ENCODE measurements at places on chromosomes 12 and 14. TPM values are rescaled to one million over a fixed set of nuclear protein-coding genes. Genes with fewer than 3 reads are reported as not detected.

DNA sequence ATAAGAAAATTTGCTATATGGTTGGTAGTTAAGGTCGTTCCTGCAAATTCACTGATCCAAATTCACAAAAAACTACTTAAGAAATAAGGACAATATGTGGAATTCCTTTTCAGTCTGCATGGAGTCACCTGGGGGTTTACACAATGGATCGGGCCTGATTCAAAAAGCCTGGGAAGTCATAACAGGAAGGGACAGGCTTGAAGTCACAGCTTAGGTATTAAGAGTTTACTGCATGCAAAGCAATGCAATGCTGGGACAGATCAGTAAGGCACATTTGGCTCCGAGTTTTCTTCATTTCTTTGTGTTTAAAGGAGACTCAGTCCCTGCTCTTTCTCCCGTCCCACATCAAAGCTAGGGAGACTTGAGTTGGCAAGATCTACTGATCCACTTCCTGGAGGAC lies 153.3 kb downstream of the NTF3 start:
- no peak for DNase-seq
- no peak overlapping the region for H3K4me3 ChIP-seq
- no peak overlapping the region for H3K27ac ChIP-seq
- no peaks in the 10 kb centered on the region for H3K36me3 ChIP-seq

DNA sequence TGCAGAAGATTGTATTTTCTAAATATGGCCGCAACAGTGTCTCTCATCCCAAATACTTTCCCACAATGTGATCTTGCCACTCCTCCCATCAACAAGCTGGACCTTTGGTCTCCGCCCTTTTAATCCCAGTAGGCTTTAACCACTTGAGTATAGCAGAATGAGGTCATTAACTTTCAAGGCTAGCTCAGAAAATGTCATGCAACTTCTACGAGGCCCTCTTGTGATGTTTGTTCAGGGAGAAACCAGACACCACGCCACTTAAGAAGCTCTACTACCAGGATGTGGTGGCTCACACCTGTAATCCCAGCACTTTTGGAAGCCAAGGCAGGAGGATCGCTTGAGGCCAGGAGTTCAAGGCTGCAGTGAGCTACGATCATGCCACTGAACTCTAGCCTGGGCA lies 20.1 kb upstream of the OR6J1 start:
- H3K36me3 ChIP-seq, result no peaks in the 10 kb centered on the region
- peaks cover 5% of the 10 kb centered on the region for H3K4me1 ChIP-seq
- H3K4me3 ChIP-seq, result no peak overlapping the region

GRCh38 chr12:88516811-88517210 lies 63.5 kb downstream of the KITLG start:
- H3K4me3 ChIP-seq, result no peak overlapping the region
- H3K36me3 ChIP-seq, result no peaks in the 10 kb centered on the region
- DNase-seq, result no peak
- no peaks in the 10 kb centered on the region for H3K27me3 ChIP-seq
- H3K4me1 ChIP-seq, result no peaks in the 10 kb centered on the region
- H3K27ac ChIP-seq, result no peak overlapping the region

DNA sequence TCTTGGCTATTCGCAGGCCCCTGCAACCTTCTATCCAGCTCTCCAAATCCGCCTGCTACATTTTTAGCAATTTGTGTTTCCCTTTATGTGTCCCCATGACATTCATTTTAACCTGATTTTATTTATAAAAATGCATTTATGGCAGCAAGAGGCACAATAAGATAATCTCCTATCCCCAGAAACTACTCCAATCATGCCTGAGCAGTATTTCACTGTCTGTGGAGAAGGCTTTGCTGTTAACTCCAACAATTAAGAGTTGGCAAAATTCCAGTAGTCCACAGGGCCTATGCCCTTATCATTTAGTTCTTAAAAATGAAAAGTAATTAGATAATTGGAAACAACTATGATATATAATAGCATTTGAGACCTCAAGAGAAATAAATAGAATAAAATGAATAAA lies 462.4 kb downstream of the TRHDE start:
- no peak overlapping the region for H3K27ac ChIP-seq
- no peaks in the 10 kb centered on the region for H3K27me3 ChIP-seq
- no peaks in the 10 kb centered on the region for H3K36me3 ChIP-seq
- no peak overlapping the region for H3K4me3 ChIP-seq
- DNase-seq, result no peak

The GOLGA5 gene
- 22.1 TPM for total RNA-seq

- H3K4me3 ChIP-seq, result no peak overlapping the region
- no peaks in the 10 kb centered on the region for H3K36me3 ChIP-seq
- H3K4me1 ChIP-seq, result no peaks in the 10 kb centered on the region
- H3K27ac ChIP-seq, result no peak overlapping the region
- peaks cover 10% of the 10 kb centered on the region for H3K27me3 ChIP-seq
- no peak for DNase-seq
Observed at GRCh38 chr14:91585856-91586255, 75.7 kb upstream of the PPP4R3A start.

The EIF4B gene
- 448 TPM for total RNA-seq

- no peak for DNase-seq
- H3K36me3 ChIP-seq, result no peaks in the 10 kb centered on the region
- no peak overlapping the region for H3K4me3 ChIP-seq
- no peak overlapping the region for H3K27ac ChIP-seq
- H3K27me3 ChIP-seq, result no peaks in the 10 kb centered on the region
Observed at GRCh38 chr14:53358166-53358565, 205.0 kb upstream of the DDHD1 start.

The OR6C3 gene
- total RNA-seq, result not detected

The ADGRD1 gene
- total RNA-seq, result not detected

DNA sequence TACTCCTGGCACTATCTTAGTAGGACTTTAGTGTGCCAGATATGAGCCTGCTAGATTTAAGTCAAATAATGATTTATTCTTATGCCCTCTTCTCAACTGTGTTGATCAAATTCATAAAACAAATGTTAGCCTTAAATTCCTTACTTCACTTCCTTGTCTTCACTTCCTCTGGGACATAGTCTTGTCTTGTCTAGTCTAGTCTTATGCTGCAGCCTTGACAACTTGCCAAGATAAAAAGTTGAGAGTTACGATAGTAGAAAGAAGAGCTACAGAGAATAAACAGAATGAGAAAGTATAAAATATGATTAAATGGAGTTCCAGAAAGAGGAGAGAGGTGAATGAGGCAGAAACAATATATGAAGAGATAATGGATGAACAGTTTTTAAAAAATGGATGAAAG lies 378.1 kb downstream of the DAD1 start:
- peaks cover 4% of the 10 kb centered on the region for H3K27me3 ChIP-seq
- DNase-seq, result no peak
- H3K36me3 ChIP-seq, result no peaks in the 10 kb centered on the region
- no peak overlapping the region for H3K27ac ChIP-seq
- no peaks in the 10 kb centered on the region for H3K4me1 ChIP-seq

- no peaks in the 10 kb centered on the region for H3K27me3 ChIP-seq
- H3K4me3 ChIP-seq, result peak overlapping the region; percentile 49
- H3K27ac ChIP-seq, result no peak overlapping the region
- no peaks in the 10 kb centered on the region for H3K36me3 ChIP-seq
- peaks cover 1% of the 10 kb centered on the region for H3K4me1 ChIP-seq
Observed at GRCh38 chr12:87661786-87662377, 367.3 kb downstream of the C12orf50 start.

DNA sequence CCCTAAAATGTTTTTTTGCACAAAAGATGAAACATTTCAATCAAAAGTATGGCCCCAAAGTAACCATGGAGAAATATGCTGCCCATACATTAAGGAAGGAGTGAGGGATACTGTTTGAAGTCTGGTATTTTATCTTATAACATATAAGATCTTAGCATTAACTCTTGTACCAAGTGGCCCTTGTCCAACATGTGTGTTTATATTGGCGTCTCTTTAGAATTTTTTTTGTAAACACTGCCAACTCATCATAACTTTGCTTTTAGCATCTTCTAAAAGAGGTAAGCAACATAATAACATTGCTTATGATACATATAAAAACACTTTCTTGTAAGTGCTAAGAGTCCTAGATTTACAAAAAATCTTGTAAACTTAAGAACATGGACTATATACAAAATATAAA lies 419.7 kb downstream of the ADAMTS20 start:
- no peak overlapping the region for H3K4me3 ChIP-seq
- DNase-seq, result no peak
- no peak overlapping the region for H3K27ac ChIP-seq

The PARP11 gene
- total RNA-seq, result 40.7 TPM

DNA sequence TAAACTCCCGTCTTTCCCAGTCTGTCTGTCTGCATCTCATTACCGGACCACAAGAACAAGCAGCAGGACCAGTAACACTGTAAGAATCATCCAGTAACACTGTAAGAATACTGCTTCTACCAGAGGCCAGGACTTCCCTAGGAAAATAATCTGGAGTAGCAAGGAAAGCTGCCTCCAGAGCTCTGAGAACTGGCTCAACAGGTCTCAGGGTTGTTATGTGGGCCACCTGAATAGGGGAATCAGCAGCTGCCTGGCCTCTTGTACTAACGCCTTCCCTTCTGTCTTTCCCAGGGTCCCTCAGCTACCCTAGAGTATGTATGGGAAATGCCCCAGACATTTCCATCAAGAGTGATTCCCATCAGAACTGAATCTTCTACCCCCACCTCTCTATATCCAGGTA lies 954 bp upstream of the SLC39A2 start:
- H3K4me1 ChIP-seq, result peaks cover 14% of the 10 kb centered on the region
- H3K27me3 ChIP-seq, result no peaks in the 10 kb centered on the region
- DNase-seq, result no peak
- H3K4me3 ChIP-seq, result no peak overlapping the region
- no peak overlapping the region for H3K27ac ChIP-seq

The FLRT2 gene
- total RNA-seq, result not detected

DNA sequence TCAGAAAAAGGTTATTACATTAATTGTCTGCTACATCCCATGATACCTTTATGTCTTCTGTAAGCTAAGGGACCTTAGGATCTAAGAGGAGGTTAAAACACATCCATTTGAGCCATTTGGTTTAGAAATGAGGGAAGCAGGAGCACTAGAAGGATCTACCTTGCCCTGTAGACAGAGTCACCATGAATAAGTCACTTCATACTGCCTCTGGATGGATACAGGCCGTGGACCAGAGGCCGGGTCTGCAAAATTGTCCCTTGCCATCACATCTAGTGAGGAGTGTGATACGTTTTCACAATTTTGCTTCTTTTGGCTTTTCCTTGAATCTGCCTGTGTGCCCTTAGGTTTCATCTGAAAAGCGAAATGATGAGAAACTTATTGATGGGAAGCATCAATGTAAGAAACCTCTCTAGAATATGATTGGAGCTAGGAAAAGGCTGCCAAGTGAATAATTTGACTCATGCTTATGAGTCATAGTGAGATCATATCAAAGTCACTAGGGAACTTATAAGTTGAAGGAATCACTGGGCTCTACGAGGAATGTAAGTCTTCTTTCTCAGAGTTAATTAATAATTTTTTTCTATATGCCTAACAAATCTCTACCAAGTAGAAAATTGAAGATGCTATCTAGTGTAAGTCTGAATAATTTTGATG lies 10.8 kb downstream of the GLRX5 start:
- H3K36me3 ChIP-seq, result peaks cover 7% of the 10 kb centered on the region
- no peaks in the 10 kb centered on the region for H3K27me3 ChIP-seq
- H3K4me1 ChIP-seq, result peaks cover 9% of the 10 kb centered on the region
- no peak overlapping the region for H3K27ac ChIP-seq

DNA sequence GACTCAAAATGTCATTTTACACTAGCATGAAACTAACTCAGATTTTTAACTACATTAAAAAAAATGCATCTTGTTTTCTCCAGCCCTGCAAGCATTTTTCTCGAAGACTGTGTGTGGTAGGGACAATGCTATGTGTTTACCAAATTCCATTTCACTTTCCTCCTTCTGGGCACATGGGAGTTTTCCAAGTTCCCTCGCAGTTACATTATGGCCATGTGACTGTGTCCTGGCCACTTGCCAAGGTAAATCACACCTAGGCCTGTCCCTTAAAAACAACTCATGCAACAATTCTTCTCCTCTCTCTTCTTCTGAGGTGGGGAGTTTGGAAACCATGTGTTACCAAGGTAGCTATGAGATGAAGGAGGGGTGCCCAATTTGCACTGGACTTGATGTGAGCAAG lies 108.7 kb downstream of the SYT10 start:
- no peaks in the 10 kb centered on the region for H3K27me3 ChIP-seq
- no peaks in the 10 kb centered on the region for H3K36me3 ChIP-seq
- no peaks in the 10 kb centered on the region for H3K4me1 ChIP-seq
- DNase-seq, result no peak

The TAS2R7 gene
- total RNA-seq, result not detected

DNA sequence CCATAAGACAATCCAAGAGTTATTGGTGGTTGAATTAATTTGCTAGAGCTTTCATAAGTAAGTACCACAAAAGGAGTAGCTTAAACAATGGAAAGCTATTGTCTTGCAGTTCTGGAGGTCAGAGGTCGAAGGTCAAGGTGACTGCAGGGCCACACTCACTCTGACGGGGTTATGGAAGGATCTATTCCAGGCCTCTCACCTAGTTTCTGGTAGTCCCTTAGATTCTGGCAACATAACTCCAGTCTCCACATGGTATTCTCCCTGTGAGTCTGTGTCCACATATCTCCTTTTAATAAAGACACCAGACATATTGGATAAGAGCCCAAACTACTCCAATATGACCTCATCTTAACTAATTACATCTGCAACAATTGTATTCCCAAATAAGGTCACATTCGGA lies 273.4 kb downstream of the FOXN3 start:
- no peaks in the 10 kb centered on the region for H3K4me1 ChIP-seq
- H3K36me3 ChIP-seq, result no peaks in the 10 kb centered on the region
- H3K27me3 ChIP-seq, result no peaks in the 10 kb centered on the region
- no peak overlapping the region for H3K4me3 ChIP-seq
- no peak for DNase-seq

The GPR162 gene
- 0.51 TPM for total RNA-seq

DNA sequence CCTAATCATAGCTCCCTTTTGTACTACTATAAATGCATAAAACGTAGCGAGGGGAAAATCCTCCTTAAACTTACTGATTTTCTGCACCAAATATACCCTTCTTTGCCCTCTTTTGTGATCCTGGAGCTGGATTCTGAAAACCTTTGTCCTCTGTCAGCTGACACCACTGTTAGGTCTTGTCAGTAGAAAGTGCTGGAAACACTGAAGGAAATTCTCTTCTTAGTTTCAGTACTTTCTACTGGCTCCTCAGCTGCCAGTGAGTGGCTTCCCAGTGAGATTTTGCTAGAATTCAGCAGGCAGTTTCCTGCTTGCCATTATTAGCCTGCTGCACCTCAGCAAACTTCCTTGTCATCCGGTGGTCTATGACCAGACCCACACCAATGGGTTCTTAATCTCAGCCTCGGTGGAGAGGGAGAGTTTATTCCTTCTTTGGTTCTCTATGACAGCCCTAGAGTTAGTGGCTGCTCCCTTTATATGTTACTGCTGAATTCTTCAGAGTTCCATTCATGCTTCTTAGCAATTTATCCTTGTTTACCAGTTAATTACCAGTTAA lies 476.2 kb downstream of the FSCB start:
- DNase-seq, result no peak
- no peak overlapping the region for H3K27ac ChIP-seq
- H3K27me3 ChIP-seq, result no peaks in the 10 kb centered on the region
- no peaks in the 10 kb centered on the region for H3K4me1 ChIP-seq
- no peak overlapping the region for H3K4me3 ChIP-seq
- no peaks in the 10 kb centered on the region for H3K36me3 ChIP-seq

Data from activated naive CD8-positive, alpha-beta T cell treated with anti-CD3 and anti-CD28 coated beads, Interleukin-2, amount 10 ng/mL, durations not matched to agents 7 days and 5 days (primary cell).